ENCODE measurements at places on chromosomes 13 and 19.

- peak; percentile 47 for DNase-seq
- H3K27ac ChIP-seq = no peak overlapping the region
- H3K4me1 ChIP-seq = peaks cover 8% of the 10 kb centered on the region
- no peaks in the 10 kb centered on the region for H3K27me3 ChIP-seq
Measured at GRCh38 chr13:24220086-24220703, 59.7 kb downstream of the SPATA13 start.

GRCh38 chr19:7701654-7702457 is at the start of gene FCER2:
FCER2 (minus strand) TSS chr19:7702131; CDS start chr19:7699760, 2,371 bp downstream.
- no peak within 1 kb of the TSS for H3K27ac ChIP-seq
- no peaks in the 10 kb centered on the region for H3K4me1 ChIP-seq
- no peaks in the 10 kb centered on the region for H3K36me3 ChIP-seq
- H3K4me3 ChIP-seq = no peak within 1 kb of the TSS
- no peak for DNase-seq
- no peaks in the 10 kb centered on the region for H3K27me3 ChIP-seq

DNA sequence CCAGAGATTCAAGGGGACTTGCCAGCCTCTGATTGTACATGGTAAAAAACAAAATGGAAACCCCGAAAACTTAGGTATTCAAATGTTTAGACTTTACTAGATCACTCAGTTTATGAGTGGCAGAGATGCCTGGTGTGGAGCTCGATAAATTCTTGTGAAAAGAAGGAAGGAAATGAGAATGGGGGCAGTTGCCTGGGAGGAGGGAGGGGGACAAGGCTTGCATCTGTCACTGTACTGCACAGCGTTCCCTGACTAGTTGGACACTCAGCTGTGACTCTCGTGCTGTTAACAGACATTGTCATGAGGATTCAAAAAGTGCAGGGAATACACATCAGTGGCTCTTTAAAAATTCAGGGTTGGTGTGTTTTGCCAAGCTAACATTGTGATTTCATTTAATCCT is 232.9 kb downstream of the ZIC5 start:
- no peaks in the 10 kb centered on the region for H3K27me3 ChIP-seq
- no peaks in the 10 kb centered on the region for H3K36me3 ChIP-seq

- peaks cover 22% of the 10 kb centered on the region for H3K36me3 ChIP-seq
- H3K27me3 ChIP-seq = no peaks in the 10 kb centered on the region
- no peak overlapping the region for H3K27ac ChIP-seq
Measured at GRCh38 chr13:98512774-98513665, 63.9 kb downstream of the STK24 start.

DNA sequence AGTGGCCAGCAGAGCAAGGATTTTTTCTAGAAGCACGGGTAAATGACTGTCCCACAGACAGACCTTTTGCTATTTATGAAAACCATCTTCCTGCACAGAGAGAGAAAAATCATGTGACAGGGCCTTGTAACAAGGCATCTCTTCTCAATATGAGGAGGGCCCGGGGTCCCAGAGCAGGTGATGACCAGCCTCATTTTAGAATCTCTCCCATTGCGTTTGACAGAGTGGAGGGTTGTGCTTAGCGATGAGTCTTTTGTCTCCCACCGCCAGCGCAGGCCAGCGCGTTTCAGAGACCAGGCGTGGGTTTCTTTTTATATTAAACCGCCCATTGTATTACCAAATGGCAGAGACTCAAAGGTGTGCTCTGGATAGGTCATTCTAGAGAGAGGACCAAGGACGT is 97.4 kb upstream of the UBL3 start:
- H3K27ac ChIP-seq = no peak overlapping the region
- no peaks in the 10 kb centered on the region for H3K27me3 ChIP-seq
- H3K36me3 ChIP-seq = peaks cover 2% of the 10 kb centered on the region
- H3K4me3 ChIP-seq = no peak overlapping the region

DNA sequence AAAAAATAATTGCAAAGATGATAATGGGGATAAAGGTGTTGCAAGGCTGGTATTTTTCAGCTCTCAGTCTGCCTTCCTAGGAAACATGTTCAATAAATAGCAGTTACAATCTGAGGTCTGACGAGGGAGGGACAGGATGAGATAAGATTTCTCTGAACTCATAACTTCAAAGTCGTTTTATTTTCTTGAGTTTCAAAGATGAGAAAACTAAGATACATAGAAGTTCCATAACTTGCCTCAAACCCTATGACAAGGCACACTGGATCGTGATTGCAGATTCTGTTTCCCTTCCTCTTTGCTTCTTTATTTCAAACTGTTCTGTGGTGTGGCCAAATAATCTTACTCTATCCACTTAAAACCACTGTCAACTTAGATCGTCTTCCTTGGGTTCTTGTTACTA is 327.2 kb downstream of the GPC5 start:
- no peaks in the 10 kb centered on the region for H3K27me3 ChIP-seq
- no peak for DNase-seq
- H3K27ac ChIP-seq = no peak overlapping the region
- no peaks in the 10 kb centered on the region for H3K4me1 ChIP-seq
- H3K36me3 ChIP-seq = no peaks in the 10 kb centered on the region
- H3K4me3 ChIP-seq = no peak overlapping the region

GRCh38 chr19:14102756-14103155 is 12.2 kb upstream of the SAMD1 start:
- no peaks in the 10 kb centered on the region for H3K27me3 ChIP-seq
- peaks cover 2% of the 10 kb centered on the region for H3K36me3 ChIP-seq
- H3K4me1 ChIP-seq = no peaks in the 10 kb centered on the region
- H3K4me3 ChIP-seq = no peak overlapping the region
- no peak for DNase-seq

GRCh38 chr13:44730099-44730498 is 154.0 kb upstream of the TSC22D1 start:
- no peaks in the 10 kb centered on the region for H3K4me1 ChIP-seq
- no peaks in the 10 kb centered on the region for H3K27me3 ChIP-seq
- no peaks in the 10 kb centered on the region for H3K36me3 ChIP-seq
- no peak for DNase-seq
- no peak overlapping the region for H3K27ac ChIP-seq

DNA sequence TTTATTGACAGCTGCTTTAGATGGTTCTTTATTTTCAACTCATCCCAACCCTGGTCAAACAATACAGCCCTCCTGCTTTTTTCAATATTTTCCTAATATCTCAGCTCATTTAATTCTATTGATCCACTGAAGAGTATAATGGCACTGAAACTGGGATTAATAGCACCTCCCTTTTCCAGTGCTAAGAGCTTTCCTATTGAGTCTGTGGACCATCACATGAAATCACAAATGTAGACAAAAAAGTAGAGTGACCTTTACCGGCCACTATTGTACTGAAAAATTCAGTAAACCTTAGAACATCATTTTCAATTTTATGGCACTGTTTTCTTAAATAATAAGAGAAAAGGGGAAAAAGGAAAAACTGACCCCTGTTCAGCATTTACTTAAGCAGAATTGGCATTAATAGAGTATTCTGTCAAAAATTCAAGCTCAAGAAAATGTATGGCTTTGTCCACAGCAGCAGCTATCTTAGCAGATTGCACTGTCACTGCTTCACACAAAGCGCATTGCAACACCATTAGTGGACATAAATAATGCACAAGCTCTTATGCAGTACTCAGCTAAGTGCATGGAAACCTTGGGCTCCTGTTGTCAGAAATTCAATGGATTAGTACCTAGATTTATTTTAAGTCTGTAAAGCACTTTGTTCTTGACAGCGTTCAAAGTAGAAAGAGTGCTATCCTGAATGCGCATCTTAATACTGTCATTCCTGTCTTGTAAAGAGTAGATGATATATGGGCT is 851.0 kb upstream of the KLHL1 start:
- H3K4me1 ChIP-seq = no peaks in the 10 kb centered on the region
- no peak overlapping the region for H3K27ac ChIP-seq
- no peaks in the 10 kb centered on the region for H3K36me3 ChIP-seq

DNA sequence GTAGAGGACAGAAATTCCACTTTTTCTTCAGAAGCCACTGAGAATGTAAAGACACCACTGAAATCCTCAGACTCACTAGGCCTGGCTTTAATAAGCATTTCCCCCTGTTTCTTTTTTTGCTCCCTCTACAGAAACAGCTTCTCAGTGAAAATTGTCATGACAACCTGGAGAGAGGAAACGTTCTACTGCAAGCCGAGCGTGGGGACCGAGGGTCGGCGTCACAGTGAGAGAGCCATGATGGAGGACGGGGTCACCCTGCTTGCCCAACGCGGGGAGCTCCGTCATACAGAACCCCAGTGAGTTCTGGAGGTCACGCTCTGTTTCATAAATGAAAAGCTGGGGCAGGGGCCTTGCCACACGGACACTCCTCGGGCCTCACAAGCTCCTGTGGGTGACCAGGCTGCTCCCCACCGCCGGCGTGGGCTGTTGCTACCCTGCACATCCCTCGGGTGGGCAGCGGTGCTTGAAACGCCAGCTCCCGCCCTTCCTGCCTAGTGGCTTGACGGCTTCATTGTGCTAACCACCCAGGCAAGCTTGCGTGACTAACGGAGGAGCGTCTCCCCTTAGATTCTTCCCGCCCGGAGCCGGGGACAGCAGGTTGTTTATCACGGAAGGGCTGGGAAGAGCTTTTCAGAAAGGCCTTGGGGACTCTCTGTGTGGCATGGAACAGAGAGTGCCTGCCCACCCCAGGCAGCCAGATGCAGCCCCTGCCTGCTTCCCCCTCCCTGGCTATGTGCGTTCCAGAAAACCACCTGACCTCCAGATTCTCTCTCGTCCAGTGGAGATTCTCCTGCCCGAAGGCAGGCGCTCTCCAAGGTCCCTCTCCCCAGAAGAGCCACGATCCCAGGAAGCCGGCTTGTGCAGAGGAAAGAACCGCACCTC is 153.6 kb downstream of the KATNAL1 start:
- no peak overlapping the region for H3K27ac ChIP-seq
- H3K36me3 ChIP-seq = no peaks in the 10 kb centered on the region
- peaks cover 4% of the 10 kb centered on the region for H3K4me1 ChIP-seq
- no peak overlapping the region for H3K4me3 ChIP-seq
- peak; percentile 55 for DNase-seq

GRCh38 chr19:10295305-10295846 is 5.6 kb downstream of the ICAM5 start:
- H3K4me1 ChIP-seq = no peaks in the 10 kb centered on the region
- no peak overlapping the region for H3K27ac ChIP-seq
- peaks cover 54% of the 10 kb centered on the region for H3K27me3 ChIP-seq
- H3K4me3 ChIP-seq = peak overlapping the region; percentile 49
- DNase-seq = peak; percentile 60

DNA sequence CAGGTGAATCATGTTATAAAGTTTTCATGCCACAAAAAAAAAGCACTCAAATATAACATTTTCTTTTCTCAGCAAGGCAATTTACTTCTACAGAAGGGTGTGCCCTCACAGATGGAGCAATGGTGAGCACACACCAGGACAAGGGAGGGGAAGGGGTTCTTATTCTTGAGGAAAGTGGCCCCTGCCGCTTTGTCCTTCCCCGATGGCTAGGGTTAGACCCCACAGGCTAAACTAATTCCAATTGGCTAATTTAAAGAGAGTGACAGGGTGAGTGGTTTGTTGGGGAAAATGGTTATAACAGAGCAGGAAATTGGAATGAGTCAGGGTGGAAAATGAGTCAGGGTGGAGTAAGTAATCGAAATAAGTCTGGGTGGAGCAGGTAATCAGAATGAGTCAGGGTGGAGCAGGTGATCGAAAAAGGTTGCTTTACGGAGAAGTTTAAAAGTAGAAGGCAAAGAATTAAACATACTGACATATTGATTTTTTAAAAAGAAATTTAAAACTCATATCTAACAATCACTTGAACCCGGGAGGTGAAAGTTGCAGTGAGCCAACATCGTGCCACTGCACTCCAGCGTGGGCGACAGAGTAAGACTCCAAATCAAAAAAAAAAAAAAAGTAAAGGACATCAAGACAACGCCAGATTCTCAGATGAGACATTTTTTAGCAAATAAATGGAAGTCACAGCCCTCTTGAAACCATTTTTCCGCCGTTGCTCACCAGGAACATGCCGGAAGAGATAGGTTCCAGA is 813 bp downstream of the ZNF562 start:
- H3K4me3 ChIP-seq = peak overlapping the region; percentile 86
- H3K27ac ChIP-seq = peak overlapping the region; percentile 99
- no peaks in the 10 kb centered on the region for H3K4me1 ChIP-seq
- H3K36me3 ChIP-seq = peaks cover 35% of the 10 kb centered on the region

GRCh38 chr19:12777217-12778016 is 2.1 kb upstream of the HOOK2 start:
- peak overlapping the region; percentile 85 for H3K4me3 ChIP-seq
- H3K4me1 ChIP-seq = no peaks in the 10 kb centered on the region
- DNase-seq = peak; percentile 84
- H3K36me3 ChIP-seq = peaks cover 13% of the 10 kb centered on the region
- H3K27ac ChIP-seq = no peak overlapping the region

DNA sequence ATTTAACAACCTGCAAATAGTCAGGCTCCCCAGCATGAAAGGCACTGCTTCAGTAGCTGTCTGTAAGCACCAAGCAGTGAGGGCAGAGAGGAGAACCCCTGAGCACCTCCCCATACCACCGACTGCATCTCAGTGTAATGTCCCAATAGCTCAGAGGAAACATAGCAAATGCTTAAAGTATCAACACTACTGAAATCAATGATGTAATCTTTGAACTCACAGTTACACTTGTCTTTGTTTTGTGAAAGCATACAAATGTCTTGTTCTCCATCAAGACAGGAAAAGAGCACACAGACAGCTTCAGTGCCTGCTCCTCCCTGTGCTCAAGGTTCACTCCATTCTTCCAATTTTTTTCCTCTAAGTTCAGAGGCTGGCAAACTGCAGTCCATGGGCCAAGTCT is 94.7 kb downstream of the IRS2 start:
- H3K4me1 ChIP-seq = peaks cover 2% of the 10 kb centered on the region
- H3K27me3 ChIP-seq = no peaks in the 10 kb centered on the region
- DNase-seq = no peak

- DNase-seq = no peak
- no peak overlapping the region for H3K4me3 ChIP-seq
- no peaks in the 10 kb centered on the region for H3K4me1 ChIP-seq
- H3K27me3 ChIP-seq = no peaks in the 10 kb centered on the region
- no peak overlapping the region for H3K27ac ChIP-seq
Measured at GRCh38 chr13:30145709-30146367, 161.5 kb downstream of the KATNAL1 start.

- peak overlapping the region; percentile 39 for H3K4me3 ChIP-seq
- H3K27ac ChIP-seq = no peak overlapping the region
- H3K4me1 ChIP-seq = no peaks in the 10 kb centered on the region
- peaks cover 10% of the 10 kb centered on the region for H3K36me3 ChIP-seq
- no peaks in the 10 kb centered on the region for H3K27me3 ChIP-seq
Measured at GRCh38 chr19:53463263-53463662, 4.3 kb upstream of the ZNF813 start.

GRCh38 chr13:99055735-99056134 is 77.9 kb upstream of the DOCK9 start:
- no peaks in the 10 kb centered on the region for H3K27me3 ChIP-seq
- H3K4me3 ChIP-seq = no peak overlapping the region
- no peak for DNase-seq
- H3K4me1 ChIP-seq = peaks cover 3% of the 10 kb centered on the region

GRCh38 chr13:101977475-101977874 is 424.4 kb downstream of the FGF14 start:
- H3K36me3 ChIP-seq = no peaks in the 10 kb centered on the region
- DNase-seq = no peak
- no peaks in the 10 kb centered on the region for H3K27me3 ChIP-seq
- no peak overlapping the region for H3K4me3 ChIP-seq

DNA sequence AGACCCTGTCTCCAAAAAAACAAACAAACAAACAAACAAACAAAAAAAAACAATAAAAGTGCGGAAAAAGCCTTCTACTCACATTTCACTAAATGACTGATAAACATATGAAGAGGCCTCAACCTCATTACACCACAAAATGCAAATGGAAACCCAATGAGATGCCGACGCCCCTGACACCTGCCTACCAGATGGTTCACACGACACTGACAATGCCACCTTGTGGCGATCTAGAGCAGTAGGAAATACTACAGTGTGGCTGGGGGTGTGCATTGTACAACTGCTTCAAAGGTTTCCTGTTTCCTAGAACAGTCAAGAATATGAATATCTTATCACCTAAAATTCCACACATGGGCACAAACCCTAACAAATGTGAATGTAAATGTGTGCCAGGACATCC is 14.0 kb downstream of the SCGB2B2 start:
- H3K4me3 ChIP-seq = no peak overlapping the region
- no peaks in the 10 kb centered on the region for H3K4me1 ChIP-seq
- no peaks in the 10 kb centered on the region for H3K27me3 ChIP-seq
- no peak overlapping the region for H3K27ac ChIP-seq

Measured in H9 (cell line).